Left ventricle myocardium inferior (tissue), 1 donor: ENCODE measurements at places on chromosomes 3 and 15. TPM values are rescaled to one million over a fixed set of nuclear protein-coding genes. Genes with fewer than 3 reads are reported as not detected.

- DNase-seq = no peak
Observed at GRCh38 chr3:41301548-41301947, 102.2 kb downstream of the CTNNB1 start.

- no peak for DNase-seq
Observed at GRCh38 chr3:31105011-31105410, 210.6 kb upstream of the GADL1 start.

- no peak for DNase-seq
Observed at GRCh38 chr15:101498076-101498716, 8.7 kb upstream of the PCSK6 start.

DNA sequence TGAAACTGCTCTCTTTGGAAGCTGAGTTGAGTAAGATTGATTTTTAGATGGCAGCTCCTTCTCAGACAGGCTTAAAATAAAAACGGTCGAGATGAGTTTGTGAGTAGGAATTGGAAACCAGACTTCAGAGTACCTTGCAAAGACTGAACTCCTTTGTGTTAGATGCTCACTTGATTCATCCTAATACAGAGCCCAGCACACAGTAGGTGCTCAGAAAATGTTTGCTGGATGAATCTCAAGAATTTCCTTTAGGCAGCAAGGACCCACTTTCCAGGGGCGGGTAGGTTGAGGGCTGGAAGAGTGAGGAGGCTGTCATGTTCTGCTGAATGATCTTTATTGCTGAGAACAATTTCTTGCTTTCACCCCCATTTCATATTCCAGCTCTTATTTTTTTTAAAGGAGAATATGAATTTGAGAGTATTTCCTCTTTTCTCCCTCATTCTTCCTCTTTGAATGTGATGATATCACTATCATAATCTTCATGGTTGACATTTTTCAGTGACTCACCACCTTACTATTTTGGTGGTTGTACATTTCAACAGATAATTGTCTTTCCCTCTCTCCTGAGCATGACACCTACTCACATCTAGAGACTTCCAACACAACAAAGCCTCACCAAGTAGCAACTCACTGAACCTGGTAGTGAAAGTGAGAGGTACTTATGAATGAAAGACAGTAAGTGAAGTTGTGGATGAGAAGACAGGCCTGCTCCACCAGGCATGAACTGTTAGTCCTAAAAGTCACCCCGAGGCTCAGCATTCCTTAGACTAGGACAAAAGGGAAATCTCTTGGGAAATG, 113.3 kb downstream of the PDCD6IP start:
- DNase-seq = no peak

DNA sequence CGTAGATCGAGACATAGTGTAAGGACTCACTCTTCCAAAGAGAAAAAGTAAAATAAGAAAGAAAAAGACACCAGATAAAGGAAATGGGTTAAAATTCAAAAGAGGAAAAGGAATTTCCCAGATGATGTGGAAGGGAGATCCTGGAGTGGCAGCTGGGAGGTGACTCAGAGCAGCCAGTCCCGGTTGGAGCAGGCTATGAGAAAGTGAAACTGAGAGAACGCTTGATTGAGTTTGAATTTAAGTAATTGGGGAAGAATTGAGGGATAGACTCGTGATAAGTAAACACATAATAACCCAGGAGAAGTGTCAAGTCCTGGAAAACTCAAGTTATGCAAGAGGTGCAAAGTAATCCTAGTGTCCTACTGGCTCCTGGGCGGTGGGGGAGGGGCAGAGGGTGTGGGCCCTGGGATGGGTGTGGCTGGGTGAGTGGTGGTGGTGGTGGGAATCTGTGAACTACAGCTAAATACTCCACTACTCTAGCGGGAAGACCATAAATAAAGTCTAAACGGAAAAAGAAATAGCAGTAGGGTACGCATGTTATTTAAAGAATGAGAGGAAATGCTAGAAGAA, 1.2 kb downstream of the PRR20G start:
- DNase-seq = no peak

GRCh38 chr3:36674816-36675215, 89.5 kb downstream of the DCLK3 start:
- no peak for DNase-seq

The TMC3 gene
- total RNA-seq = not detected

The SKOR1 gene
- 0.22 TPM for total RNA-seq

The DET1 gene
- total RNA-seq = 5.5 TPM

The CERS3 gene
- total RNA-seq = 0.08 TPM

The FOXL2NB gene
- total RNA-seq = not detected
